ENCODE measurements at places on chromosomes 4 and X. TPM values are rescaled to one million over a fixed set of nuclear protein-coding genes. Genes with fewer than 3 reads are reported as not detected.

- H3K36me3 ChIP-seq = no peaks in the 10 kb centered on the region
- no peaks in the 10 kb centered on the region for H3K4me1 ChIP-seq
- no peak overlapping the region for H3K27ac ChIP-seq
Measured at GRCh38 chrX:87434618-87435017, 83.0 kb upstream of the KLHL4 start.

GRCh38 chrX:96126182-96126581 is 558.5 kb upstream of the DIAPH2 start:
- DNase-seq = no peak
- no peak overlapping the region for H3K27ac ChIP-seq
- no peaks in the 10 kb centered on the region for H3K27me3 ChIP-seq

DNA sequence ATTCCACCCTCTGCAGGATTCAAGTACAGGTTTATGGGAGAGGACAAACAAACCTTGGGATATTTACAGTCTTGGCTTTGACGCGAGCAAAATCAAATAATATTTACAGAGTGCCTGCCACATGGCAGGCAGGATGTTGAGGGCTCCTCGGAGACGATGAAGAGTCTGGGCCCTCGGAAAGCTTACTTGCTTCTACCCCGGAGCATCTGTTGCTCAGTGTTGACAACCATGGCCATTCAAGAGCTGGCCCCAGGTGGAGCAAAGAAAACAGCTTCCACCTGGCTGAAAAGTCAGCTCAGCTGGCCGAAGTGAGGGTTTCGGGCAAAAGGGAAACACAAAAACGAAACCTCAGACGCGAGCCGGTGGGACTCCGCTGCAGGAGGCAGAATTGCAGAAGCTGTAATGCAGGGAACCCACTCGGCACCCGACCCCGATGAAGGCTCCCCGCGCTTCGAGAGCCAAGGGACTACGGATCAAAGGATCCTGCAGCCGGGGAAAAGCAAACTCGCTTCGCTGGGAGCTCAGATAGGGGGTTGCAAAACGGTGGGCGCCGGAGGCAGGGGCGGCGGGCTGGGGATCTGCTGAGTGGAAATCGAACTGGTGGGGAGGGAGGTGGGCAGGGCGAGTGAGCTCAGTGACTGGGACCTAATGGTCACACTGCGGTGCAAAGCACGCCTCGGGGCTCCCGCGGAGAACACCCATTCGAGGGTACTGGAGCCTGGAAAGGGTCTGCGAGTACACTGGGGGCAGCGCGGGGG is 805 bp downstream of the ATP8A1 start:
- H3K27me3 ChIP-seq = no peaks in the 10 kb centered on the region
- no peak overlapping the region for H3K27ac ChIP-seq
- peaks cover 5% of the 10 kb centered on the region for H3K4me1 ChIP-seq
- peak overlapping the region; percentile 84 for H3K4me3 ChIP-seq
- no peak for DNase-seq

DNA sequence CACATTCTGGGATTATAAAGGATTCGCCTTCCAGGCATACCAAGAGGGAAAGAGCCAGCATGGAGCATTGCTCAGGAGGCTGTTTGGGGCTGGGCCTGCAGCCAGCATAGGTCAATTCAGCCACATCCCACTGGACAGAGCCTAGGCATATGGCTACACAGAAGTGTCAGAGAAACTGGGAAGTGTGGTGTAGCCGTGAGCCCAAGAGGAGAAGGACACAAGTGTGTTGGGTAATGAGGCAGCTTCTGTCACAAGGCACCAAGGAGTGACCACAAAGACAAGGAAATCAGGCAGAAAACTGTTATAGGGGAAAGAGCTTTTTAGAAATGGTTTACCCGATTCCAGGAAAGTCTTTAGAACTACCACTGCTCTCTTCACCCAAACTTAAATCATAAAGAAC is 178.6 kb upstream of the TBL1X start:
- no peaks in the 10 kb centered on the region for H3K36me3 ChIP-seq
- DNase-seq = no peak
- no peaks in the 10 kb centered on the region for H3K4me1 ChIP-seq
- H3K27ac ChIP-seq = no peak overlapping the region

DNA sequence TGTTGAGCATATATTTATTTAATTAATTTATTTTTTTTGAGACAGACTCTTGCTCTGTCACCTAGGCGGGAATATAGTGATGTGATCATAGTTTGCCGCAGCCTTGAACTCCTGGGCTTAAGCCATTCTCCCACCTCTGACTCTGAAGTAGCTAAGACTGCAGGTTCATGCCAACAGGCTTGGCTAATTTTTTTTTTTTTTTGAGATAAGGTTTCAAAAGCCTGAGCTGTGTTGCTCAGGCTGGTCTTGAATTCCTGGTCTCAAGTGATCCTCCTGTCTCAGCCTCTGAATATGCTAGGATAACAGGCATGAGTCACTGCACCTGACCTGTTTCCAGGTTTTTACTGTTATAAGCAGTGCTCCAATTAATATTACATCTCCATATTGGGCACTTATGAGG is 4.8 kb downstream of the ADD1 start:
- no peak overlapping the region for H3K27ac ChIP-seq
- no peaks in the 10 kb centered on the region for H3K27me3 ChIP-seq
- H3K4me3 ChIP-seq = no peak overlapping the region
- H3K36me3 ChIP-seq = no peaks in the 10 kb centered on the region

- H3K4me1 ChIP-seq = peaks cover 29% of the 10 kb centered on the region
- H3K36me3 ChIP-seq = no peaks in the 10 kb centered on the region
- peak; percentile 37 for DNase-seq
- H3K27ac ChIP-seq = peak overlapping the region; percentile 99
Measured at GRCh38 chrX:12955882-12956703, 18.8 kb upstream of the TMSB4X start.

DNA sequence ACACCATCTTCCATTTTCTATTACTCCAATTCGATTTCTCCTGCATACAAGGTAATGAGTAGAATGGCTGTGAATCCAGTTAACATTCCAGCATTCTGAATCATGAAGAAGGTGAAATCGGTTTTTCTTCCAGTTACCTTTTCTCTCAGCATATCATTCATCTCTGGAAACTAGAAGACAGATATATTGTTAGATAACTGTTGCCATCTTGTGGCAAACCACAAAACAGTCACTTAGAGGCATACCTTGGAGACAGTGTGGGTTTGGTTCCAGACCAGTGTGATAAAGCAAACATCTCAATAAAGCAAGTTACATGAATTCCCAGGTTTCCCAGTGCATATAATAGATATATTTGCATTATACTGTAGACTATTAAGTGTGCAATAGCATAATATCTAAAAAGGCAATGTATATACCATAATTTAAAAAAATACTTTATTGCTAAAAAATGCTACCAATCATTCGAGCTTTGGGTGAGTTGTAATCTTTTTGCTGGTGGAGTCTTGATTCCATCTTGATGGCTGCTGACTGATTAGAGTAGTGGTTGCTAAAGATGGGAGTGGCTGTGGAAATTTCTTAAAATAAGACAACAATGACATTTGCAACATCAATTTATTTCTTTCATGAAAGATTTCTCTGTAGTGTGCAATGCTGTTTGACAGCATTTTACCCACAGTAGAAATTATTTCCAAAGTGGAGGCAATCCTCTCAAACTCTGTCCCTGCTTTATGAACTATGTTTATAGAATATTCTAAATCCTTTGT is 82.1 kb downstream of the SLC39A8 start:
- H3K27me3 ChIP-seq = no peaks in the 10 kb centered on the region
- no peak overlapping the region for H3K4me3 ChIP-seq
- peak; percentile 5 for DNase-seq
- H3K4me1 ChIP-seq = no peaks in the 10 kb centered on the region
- no peak overlapping the region for H3K27ac ChIP-seq

- H3K4me1 ChIP-seq = no peaks in the 10 kb centered on the region
- no peak for DNase-seq
- no peak overlapping the region for H3K4me3 ChIP-seq
Measured at GRCh38 chr4:8761824-8762205, 109.8 kb downstream of the HMX1 start.

DNA sequence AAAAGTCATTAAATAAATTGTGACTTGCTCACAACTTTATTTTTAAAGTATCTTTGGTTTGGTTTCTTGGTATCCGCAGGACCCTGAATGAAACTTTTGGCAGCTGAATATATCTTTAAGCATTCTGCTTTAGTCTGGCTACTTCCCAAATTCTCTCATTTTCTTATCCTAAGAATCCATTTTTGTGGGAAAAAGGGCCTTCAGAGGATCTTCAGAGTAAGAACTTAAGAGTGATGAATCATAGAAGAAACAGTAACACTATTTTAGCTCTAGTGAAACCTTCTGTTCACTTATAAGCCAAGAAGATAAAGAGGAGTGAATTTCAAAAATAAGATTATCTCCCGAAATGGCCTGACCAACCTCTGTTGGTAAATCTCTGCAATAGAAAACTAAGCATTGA is 540.6 kb upstream of the MAGEB18 start:
- no peaks in the 10 kb centered on the region for H3K4me1 ChIP-seq
- H3K4me3 ChIP-seq = no peak overlapping the region
- no peaks in the 10 kb centered on the region for H3K27me3 ChIP-seq
- DNase-seq = no peak

GRCh38 chr4:94931626-94932025 is 173.9 kb downstream of the BMPR1B start:
- H3K36me3 ChIP-seq = no peaks in the 10 kb centered on the region
- H3K27ac ChIP-seq = no peak overlapping the region
- no peak overlapping the region for H3K4me3 ChIP-seq

GRCh38 chr4:15150631-15151030 is 148.3 kb downstream of the CPEB2 start:
- no peaks in the 10 kb centered on the region for H3K36me3 ChIP-seq
- H3K4me3 ChIP-seq = no peak overlapping the region
- H3K27ac ChIP-seq = peak overlapping the region; percentile 80
- DNase-seq = no peak
- peaks cover 24% of the 10 kb centered on the region for H3K4me1 ChIP-seq
- no peaks in the 10 kb centered on the region for H3K27me3 ChIP-seq

DNA sequence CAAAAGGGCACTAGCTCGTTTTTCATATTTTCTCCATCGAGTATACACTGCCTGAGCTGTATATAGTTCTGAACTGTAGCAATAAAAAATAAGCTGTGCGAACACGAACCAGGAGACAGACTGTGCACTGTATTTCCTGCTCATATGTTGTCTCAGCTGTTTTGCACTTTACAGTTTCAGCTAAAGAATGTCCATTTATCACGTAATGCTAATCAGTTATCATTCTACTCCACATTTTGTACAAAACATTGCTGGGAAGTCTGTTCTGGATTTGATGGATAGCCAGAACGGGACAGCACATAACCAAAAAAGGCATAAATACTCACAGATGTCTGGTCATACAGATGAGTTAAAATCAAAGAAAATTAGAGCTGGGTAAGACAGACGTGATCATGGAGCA is 315.5 kb upstream of the ADGRL3 start:
- H3K36me3 ChIP-seq = no peaks in the 10 kb centered on the region
- no peak for DNase-seq
- no peak overlapping the region for H3K4me3 ChIP-seq
- H3K27me3 ChIP-seq = no peaks in the 10 kb centered on the region
- H3K27ac ChIP-seq = no peak overlapping the region
- H3K4me1 ChIP-seq = no peaks in the 10 kb centered on the region

GRCh38 chr4:185573651-185574199 is 38.4 kb upstream of the PDLIM3 start:
- no peaks in the 10 kb centered on the region for H3K27me3 ChIP-seq
- peak; percentile 77 for DNase-seq
- peak overlapping the region; percentile 34 for H3K4me3 ChIP-seq
- peak overlapping the region; percentile 52 for H3K27ac ChIP-seq
- peaks cover 19% of the 10 kb centered on the region for H3K4me1 ChIP-seq

- H3K27ac ChIP-seq = no peak overlapping the region
- peaks cover 7% of the 10 kb centered on the region for H3K4me1 ChIP-seq
- no peak for DNase-seq
- no peak overlapping the region for H3K4me3 ChIP-seq
- no peaks in the 10 kb centered on the region for H3K36me3 ChIP-seq
Measured at GRCh38 chr4:26762650-26763049, 98.0 kb upstream of the STIM2 start.

DNA sequence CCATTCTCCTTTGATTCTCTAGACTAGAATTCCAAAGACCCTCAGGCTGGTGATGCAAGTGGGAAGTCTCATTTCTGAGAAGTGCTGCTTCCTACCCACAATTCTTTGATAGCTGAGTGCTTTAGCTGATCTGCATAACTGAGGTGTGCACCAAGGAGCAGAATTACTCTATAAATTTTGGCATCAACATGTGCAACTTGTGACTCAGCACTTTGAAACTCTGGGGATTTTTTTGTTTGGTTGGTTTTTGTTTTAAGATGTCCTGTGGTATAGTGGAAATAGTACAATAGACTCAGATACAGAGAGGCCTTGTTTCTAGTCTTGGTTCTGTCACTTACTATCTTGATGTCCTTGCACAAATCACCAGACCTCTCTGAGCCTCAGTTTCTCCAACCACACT is 148.4 kb downstream of the AR start:
- H3K4me1 ChIP-seq = no peaks in the 10 kb centered on the region
- no peaks in the 10 kb centered on the region for H3K36me3 ChIP-seq
- no peak overlapping the region for H3K27ac ChIP-seq

DNA sequence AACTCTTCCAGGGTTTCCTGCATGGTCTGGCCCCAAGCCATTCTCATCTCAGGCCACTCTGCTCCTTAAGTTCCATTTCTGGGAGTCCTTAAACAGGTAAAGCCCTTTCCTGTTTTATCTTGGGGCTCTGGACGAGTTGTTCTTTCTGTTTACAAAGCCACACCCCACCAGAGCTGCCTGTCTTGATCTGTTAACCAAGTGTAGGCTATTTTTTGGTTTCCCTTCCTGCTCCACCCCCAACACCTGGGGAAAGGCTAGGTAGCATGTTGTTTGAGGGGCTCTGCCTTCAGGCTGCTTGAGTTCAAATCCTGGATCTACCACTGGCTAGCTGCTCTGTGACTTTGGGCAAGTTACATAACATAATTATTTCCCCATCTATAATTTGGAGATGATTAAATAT is 40.0 kb downstream of the ERVMER34-1 start:
- no peak for DNase-seq
- peaks cover 29% of the 10 kb centered on the region for H3K36me3 ChIP-seq
- H3K27me3 ChIP-seq = no peaks in the 10 kb centered on the region
- no peak overlapping the region for H3K27ac ChIP-seq
- H3K4me3 ChIP-seq = no peak overlapping the region
- peaks cover 23% of the 10 kb centered on the region for H3K4me1 ChIP-seq

- peak; percentile 20 for DNase-seq
- H3K4me3 ChIP-seq = no peak overlapping the region
- no peak overlapping the region for H3K27ac ChIP-seq
Measured at GRCh38 chr4:112031712-112032328, 113.4 kb upstream of the FAM241A start.

SYN1 gene
- not detected for total RNA-seq

CXorf51B gene
- not detected for total RNA-seq

CENPI gene
- 26.1 TPM for total RNA-seq

MAGEA12 gene
- total RNA-seq = 24.2 TPM

PCYT1B gene
- not detected for total RNA-seq

NCAPG gene
- total RNA-seq = 53.7 TPM

CTAG1A gene
- total RNA-seq = not detected

GPR50 gene
- not detected for total RNA-seq

PIN4 gene
- 5.8 TPM for total RNA-seq

NKX6-1 gene
- total RNA-seq = 0.63 TPM

SLC26A1 gene
- total RNA-seq = 1.3 TPM

PASD1 gene
- not detected for total RNA-seq

SMR3A gene
- total RNA-seq = not detected

DMRTC1 gene
- not detected for total RNA-seq

RBBP7 gene
- total RNA-seq = 152 TPM
